ENCODE measurements at places on chromosomes 13 and 19. TPM values are rescaled to one million over a fixed set of nuclear protein-coding genes. Genes with fewer than 3 reads are reported as not detected.

DNA sequence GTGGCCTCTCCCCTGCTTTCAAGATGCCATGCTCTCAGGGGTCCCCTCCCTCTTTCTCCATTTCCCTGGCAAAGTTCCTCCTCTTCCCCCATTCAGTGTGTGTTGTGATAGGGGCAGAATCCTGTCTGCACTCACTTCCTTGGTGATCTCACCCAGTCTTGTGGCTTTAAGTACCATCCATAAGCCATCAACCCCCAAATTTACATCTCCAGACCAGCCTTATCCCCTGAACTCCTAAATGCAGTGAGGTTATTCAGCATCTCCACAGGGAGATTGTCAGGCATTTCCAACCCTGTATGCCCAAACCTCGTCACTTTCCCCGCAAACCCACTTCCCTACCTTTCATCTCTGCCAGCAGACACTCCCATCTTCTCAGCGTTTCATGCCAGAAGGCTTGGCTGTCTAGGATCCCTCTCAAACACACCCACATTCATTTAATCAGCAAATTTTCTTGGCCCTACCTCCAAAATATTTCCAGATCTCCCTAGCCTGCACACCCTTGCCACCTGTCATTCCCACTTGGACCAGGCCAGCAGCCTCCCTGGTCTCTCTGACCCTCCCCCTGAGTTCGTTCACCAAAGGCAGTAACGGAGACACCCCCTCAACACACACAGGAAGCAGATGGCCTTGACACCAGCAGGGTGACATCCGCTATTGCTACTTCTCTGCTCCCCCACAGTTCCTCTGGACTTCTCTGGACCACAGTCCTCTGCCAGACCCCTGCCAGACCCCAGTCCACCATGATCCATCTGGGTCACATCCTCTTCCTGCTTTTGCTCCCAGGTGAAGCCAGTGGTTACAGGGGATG, at the start of gene HCST:
TSS of gene HCST (plus strand) at position 676 of the 808 bp plus-strand sequence. CDS start at position 741, 65 bp downstream.
- peak within 1 kb of the TSS; percentile 93 for H3K27ac ChIP-seq
- DNase-seq, result no peak
- H3K4me3 ChIP-seq, result peak within 1 kb of the TSS; percentile 93
- peaks cover 20% of the 10 kb centered on the region for H3K4me1 ChIP-seq

ANKRD10 gene
- total RNA-seq, result 176 TPM

DNA sequence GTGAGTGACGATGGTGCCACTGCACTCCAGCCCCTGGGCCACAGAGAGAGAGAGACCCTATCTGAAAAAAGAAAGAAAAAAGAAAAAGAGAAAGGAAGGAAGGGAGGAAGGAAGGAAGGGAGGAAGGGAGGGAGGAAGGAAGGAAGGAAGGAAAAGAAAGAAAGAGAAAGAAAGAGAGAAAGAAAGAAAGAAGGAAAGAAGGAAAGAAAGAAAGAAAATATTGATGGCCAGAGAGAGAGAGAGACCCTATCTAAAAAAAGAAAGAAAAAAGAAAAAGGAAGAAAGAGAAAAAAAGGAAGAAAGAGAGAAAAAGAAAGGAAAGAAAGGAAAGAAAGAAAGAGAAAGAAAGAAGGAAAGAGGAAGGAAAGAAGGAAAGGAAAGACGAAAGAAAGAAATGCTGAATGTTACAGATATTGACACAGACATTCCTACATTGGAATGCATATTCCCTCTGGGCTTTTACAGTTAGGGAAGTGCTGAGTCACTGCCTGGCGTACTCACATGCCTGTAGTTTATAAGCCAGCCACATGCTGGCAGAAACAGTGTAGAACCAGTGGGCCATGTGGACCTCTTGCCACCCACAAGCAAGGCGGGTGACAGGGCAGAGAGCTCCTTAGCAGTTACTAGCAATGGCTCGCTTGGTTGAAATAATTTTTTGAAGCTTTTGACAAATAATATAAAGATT, 34.6 kb upstream of the SLC46A3 start:
- no peaks in the 10 kb centered on the region for H3K27me3 ChIP-seq
- peaks cover 12% of the 10 kb centered on the region for H3K36me3 ChIP-seq
- no peak overlapping the region for H3K4me3 ChIP-seq

DNA sequence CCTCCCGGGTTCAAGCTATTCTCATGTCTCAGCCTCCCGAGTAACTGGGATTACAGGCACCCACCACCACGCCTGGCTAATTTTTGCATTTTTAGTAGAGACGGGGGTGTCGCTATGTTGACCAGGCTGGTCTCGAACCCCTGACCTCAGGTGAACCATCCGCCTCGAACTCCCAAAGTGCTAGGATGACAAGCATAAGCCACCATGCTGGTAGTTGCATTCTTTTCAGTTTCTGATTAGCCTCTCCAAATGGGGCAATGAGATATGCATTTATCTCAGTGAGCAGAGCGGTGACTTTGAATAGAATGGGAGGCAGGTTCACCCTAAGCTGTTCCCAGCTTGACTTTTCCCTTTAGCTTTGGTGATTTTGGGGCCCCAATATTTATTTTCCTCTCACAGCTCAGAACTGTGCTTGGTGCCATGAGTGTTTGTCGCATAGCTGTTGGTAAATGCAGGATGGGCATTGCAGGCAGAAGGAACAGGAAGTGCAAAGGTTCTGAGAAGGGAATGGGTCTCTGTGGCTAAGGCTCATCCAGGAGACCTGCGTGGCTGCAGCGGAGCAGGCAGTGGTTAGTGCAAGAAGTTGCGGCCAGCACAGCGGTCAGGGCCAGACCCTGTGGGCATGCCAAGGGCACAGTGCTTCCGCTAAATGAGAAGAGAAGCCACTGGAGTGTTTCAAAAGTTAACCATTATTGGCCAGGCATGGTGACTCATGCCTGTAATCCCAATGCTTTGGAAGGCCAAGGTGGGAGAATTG, 20.7 kb downstream of the LYPD3 start:
- no peaks in the 10 kb centered on the region for H3K36me3 ChIP-seq
- H3K4me3 ChIP-seq, result no peak overlapping the region
- H3K4me1 ChIP-seq, result peaks cover 11% of the 10 kb centered on the region
- peaks cover 7% of the 10 kb centered on the region for H3K27me3 ChIP-seq

DNA sequence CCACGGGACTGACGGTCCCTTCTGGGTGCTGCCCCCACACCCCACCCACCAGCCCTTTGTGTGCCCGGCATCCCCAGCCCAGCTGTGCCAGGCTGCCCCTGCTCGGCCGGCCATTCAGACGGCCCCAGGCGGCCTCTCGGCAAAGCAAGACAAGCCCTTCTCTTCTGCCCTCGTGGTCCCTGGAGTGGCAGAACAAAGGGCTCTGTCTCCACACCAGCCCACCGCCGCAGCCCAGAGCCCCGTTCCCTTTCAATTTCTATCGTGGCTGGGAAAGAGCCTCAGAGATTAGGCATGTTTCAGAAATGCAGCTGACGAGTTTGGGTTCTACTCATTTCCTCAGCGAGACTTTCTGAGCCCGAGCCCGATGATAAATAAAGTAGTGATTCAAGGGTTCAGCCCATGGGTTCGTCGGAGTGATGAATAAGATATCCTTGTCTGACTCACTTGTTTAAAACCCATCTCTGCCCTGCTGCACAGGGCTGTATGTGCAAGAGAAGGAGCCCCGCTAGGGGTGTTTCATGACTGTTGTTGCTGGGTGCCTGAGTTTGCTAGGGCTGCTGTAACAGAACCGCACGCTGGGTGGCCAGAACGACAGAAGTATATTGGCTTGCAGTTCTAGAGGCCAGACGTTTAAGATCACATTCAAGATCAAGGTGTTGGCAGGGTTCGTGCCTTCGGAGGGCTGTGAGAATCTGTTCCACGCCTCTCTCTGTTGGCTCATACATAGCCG, 4.3 kb downstream of the MYO9B start:
- peaks cover 44% of the 10 kb centered on the region for H3K4me1 ChIP-seq
- no peak overlapping the region for H3K4me3 ChIP-seq
- no peak for DNase-seq
- H3K27ac ChIP-seq, result peak overlapping the region; percentile 49
- H3K27me3 ChIP-seq, result peaks cover 2% of the 10 kb centered on the region

DNA sequence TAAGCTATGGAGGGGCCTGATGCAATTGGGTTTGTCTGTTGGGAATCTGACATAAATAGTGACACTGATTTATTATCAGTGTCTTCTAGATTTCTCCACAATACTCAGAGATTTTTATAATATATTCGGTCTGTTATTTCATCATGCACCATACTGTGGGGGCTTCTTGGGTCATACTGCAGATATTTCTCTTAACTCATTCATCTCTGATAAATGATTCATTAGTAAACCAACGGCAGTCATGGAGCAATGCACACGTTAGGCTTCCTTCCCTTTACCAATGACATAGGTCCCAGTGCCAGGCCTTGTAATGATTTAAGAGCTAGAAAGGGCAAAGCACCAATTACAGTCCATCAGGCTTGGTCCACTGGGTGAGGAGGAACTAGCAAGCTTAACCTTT, 53.6 kb downstream of the FAM216B start:
- no peaks in the 10 kb centered on the region for H3K27me3 ChIP-seq
- H3K4me3 ChIP-seq, result no peak overlapping the region
- H3K36me3 ChIP-seq, result peaks cover 4% of the 10 kb centered on the region
- H3K4me1 ChIP-seq, result peaks cover 14% of the 10 kb centered on the region
- no peak for DNase-seq

KLK12 gene
- not detected for total RNA-seq

- no peak overlapping the region for H3K27ac ChIP-seq
- peaks cover 5% of the 10 kb centered on the region for H3K36me3 ChIP-seq
Measured at GRCh38 chr13:38147050-38147449, 202.6 kb upstream of the UFM1 start.

DNA sequence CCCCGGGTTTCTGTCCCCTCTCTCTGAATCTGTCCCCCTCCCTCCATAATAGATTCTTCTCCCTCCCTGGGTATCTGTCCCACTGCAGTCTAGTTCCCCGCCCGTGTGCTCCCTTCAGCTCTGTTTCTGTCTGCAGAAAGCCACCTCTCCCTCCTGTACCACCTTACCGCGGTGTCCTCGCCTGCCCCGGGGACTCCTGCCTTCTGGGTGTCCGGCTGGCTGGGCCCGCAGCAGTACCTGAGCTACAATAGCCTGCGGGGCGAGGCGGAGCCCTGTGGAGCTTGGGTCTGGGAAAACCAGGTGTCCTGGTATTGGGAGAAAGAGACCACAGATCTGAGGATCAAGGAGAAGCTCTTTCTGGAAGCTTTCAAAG, 1.3 kb downstream of the FCGRT start:
- H3K4me3 ChIP-seq, result peak overlapping the region; percentile 79
- no peaks in the 10 kb centered on the region for H3K27me3 ChIP-seq
- peaks cover 6% of the 10 kb centered on the region for H3K36me3 ChIP-seq
- no peak overlapping the region for H3K27ac ChIP-seq
- H3K4me1 ChIP-seq, result peaks cover 28% of the 10 kb centered on the region

DNA sequence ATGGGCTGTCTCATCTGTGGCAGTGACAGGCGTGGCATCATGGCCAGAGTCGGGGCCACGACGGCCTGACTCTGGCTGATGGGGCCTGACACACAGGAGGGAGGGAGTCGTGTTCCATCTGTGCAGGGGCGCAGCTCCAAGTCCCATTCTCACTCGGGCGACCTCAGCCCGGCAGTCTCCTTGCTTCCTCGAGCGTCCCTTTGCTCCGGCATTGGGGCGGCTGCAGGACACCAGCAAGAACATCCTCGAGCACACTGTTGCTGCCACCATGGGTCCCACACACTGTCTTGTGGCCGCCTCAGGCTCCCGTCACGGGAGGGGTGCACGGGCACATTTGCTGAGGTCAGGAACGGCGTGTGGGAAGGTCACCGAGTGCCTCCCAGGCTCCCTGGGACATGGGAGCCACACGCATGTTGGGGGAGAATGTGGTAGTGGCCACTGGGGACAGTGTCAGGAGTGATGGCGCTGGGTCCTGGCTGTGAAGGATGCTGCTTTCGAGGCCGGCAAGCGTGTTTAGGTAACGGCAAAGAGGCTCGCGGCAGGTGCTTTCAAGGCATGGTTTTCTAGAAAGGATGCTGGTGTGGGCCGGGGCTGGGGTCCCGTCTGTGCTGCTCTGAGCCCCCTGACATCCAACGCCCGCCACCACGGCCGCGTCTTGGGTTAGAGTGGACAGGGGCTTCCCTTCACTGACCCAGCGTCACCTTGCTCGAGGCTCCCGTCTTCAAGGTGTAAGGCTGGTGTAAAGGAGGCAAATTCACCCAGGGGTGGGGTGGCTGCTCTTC, 3.4 kb downstream of the IZUMO4 start:
- H3K36me3 ChIP-seq, result peaks cover 34% of the 10 kb centered on the region
- H3K27me3 ChIP-seq, result no peaks in the 10 kb centered on the region
- H3K27ac ChIP-seq, result no peak overlapping the region
- no peak overlapping the region for H3K4me3 ChIP-seq

OR7D2 gene
- total RNA-seq, result not detected

PSG6 gene
- not detected for total RNA-seq

GRCh38 chr19:4807188-4807587, 15.7 kb downstream of the FEM1A start:
- no peak overlapping the region for H3K27ac ChIP-seq
- no peak overlapping the region for H3K4me3 ChIP-seq
- no peaks in the 10 kb centered on the region for H3K36me3 ChIP-seq
- H3K4me1 ChIP-seq, result no peaks in the 10 kb centered on the region
- peaks cover 2% of the 10 kb centered on the region for H3K27me3 ChIP-seq

DNA sequence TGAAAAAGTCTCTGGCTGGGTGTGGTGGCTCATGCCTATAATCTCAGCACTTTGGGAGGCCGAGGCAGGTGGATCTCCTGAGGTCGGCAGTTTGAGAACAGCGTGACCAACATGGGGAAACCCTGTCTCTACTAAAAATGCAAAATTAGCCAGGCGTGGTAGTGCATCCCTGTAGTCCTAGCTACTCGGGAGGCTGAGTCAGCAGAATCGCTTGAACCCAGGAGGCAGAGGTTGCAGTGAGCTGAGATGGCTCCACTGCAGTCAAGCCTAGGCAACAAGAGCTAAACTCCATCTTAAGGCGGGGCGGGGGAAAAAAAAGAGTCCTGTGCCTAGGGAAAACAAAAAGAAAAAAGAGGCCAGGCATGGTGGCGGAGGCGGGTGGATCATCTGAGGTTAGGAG, 2.2 kb downstream of the ZNF43 start:
- peaks cover 45% of the 10 kb centered on the region for H3K36me3 ChIP-seq
- DNase-seq, result no peak
- no peaks in the 10 kb centered on the region for H3K27me3 ChIP-seq
- peak overlapping the region; percentile 64 for H3K4me3 ChIP-seq

ICAM5 gene
- 8.0 TPM for total RNA-seq

GRCh38 chr19:18589380-18590272, 1.0 kb downstream of the REX1BD start:
- H3K27me3 ChIP-seq, result peaks cover 5% of the 10 kb centered on the region
- peak overlapping the region; percentile 86 for H3K4me3 ChIP-seq
- peak overlapping the region; percentile 98 for H3K27ac ChIP-seq

DNA sequence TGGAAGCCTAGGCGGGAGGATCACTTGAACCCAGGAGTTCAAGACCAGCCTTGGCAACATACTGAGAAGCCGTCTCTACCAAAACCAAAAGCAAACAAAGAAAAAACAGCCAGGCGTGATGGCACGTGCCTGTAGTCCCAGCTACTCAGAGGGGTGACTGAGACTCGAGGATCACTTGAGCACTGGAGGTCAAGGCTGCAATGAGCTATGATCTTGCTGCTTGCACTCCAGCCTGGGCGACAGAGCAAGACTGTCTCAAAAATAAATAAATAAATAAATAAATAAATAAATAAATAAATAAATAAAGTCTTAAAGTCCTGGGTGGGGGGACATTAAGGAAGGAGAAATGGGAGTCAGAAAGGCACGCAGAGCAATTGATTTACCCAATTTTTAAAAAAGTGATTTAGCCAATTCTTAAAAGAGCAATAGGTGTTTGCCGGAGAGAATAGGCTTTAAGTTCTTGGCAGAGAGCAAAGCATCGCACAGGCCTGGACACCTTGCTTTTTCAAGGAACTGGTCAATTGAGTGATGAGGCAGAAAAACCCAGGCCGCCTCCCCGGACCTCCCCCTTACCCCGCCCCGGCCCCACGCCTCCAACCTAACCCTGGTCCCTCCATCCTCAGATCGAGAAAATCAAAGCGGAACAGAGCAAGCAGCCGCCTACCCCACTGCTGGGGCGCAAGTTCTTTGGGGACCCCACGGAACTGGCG, 9.5 kb upstream of the SHKBP1 start:
- peaks cover 84% of the 10 kb centered on the region for H3K27me3 ChIP-seq
- peaks cover 10% of the 10 kb centered on the region for H3K4me1 ChIP-seq
- peak overlapping the region; percentile 64 for H3K4me3 ChIP-seq
